Cerebellum (tissue), 4 donors: ENCODE measurements at places on chromosomes 7 and 10. TPM values are rescaled to one million over a fixed set of nuclear protein-coding genes. Genes with fewer than 3 reads are reported as not detected.

Gene CYP3A5
- 2.3 TPM for total RNA-seq

DNA sequence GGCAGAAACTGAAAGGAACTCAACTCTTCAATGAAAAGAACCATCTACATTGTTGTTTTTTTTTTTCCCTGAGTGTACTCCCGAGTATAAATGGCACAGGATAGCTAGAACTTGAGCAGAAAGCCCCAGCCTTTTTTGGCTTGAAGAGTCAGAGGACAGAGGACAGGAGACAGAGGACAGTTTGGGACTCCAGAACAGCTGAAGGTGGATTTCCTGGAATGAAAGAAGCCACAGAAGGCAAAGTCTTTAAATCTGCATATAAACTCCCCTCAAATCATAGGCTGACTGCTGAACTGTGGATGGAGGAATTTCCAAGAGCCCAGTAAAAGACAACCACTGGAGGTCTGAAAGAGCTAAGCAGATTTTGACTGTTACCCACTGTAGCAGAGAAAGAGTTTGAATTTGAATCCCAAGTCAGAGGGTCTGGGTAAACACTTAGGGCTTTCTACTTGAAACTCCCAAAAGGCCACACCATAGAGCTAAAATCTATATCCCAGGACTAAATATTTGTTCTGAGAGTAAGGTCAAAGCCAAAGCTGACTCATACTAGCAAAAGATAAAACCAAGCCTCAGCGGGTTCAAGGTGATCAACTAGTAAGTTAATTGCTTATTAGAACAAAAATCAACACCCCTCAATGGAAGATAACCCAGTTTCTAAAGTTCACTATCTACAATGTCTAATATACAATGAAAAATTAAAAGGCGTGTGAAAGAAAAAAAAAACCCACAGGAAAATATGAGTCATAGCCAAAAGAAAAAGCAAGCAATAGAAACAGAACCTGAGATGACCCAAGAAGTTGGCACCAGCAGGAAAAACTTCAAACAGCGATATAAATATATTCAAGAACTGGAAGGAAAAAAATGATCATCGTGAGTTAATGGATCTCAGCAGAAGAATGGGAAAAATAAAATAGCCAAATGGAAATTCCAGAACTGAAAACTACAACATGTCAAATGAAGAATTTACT, 1.8 kb upstream of the OPN1SW start:
- DNase-seq = no peak

DNA sequence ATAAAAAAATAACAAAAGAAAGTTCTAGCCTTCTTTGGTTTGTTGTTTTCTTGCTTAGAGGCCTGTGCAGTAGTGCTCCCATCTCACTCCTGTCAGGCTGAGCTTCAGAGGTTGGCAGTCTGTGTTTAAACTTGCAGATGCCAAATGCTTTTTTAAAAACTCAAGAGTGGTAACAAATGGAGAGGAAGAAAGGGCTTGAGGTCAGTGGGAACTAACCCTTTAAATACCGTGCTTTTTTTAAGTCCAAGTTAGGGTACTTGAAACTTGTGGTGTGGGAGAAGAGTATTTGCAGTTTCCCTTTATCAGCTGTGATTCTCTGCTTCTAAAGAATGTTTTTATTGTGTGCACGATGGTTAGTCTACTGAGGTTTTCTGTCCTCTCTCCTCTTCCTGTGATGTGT, 29.4 kb downstream of the ZRANB1 start:
- DNase-seq = no peak

Gene CRYGN
- total RNA-seq = not detected

DNA sequence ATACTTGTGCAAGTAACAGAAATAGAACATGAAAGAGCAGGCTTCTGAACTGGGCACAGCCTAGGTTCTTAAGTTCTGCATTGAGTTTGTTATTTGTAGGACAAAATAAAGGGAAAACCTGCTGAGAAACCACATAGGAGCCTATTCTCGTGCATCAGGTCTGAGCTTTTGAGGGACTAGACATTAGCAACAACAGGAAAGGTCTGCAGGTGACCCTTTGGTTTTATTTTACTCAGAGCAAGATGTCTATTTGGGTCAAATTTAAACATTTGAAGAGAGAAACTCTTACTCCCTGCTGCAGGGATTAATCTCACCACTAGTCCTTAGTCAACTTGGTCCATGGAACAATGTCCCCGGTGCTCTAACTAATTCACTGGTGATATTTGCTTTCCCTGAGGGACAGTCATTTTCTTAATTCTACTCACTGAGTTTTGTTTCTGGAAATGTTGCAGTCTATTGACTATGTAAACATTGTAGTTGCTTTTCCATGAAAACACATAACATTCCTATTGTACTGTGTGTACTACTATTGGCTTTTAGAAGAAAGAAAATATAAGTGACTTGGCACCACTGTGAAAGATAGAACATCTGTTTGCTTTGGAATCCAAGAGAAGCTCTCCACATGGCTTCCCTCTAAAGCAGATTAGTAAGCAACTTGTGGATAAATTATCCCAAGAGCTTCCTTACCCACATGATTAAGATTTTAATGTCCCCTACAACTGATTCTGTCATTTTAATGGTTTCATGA, 108.2 kb downstream of the CHRM2 start:
- no peak for DNase-seq

Gene KIF5B
- 97.5 TPM for total RNA-seq

- DNase-seq = no peak
Measured at GRCh38 chr10:30027057-30028005, 32.1 kb downstream of the JCAD start.

DNA sequence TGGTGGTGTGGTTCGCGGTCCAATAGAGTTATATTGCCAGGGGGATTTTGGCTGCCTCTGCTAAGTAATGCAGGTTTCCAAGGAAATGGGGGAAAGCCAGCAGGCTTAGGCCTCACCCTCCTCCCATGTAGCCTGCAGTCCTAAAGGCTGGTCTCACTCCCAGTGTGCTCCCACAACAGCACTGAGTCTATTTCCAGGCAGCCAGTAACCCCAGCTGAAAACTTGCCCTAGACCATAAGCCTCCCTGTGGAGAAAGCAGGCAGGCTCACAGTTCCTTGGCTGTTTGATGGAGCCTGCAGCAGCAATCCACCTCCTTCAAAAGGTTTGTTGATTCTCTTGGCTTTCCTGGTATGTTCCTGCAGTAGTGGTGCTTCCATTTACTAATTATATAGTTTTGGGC, 220.0 kb upstream of the ZNF804B start:
- DNase-seq = no peak

DNA sequence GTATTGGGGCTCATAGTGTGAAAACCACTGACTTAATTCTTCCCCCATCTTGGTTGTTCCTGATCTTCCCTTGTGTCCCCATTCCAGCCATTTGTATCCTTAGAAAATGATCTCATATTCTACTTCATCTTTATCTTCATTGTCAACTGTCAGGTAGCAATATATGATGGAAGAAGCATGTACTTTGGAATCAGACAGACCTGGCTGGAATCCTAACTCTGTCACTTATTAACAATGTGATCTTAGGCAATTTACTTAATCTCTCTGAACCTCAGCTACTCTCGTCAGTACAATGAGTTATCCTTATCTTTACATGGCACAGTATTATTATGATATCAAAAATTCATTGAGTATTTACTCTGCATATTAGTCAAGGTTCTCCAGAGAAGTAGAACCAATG, 10.1 kb downstream of the CFTR start:
- DNase-seq = no peak

Gene AGMO
- total RNA-seq = 0.64 TPM
